ENCODE measurements at places on chromosomes 3 and 15. TPM values are rescaled to one million over a fixed set of nuclear protein-coding genes. Genes with fewer than 3 reads are reported as not detected.

Gene CPNE9
- 12.5 TPM for polyA plus RNA-seq

Gene CAMP
- polyA plus RNA-seq: not detected

Gene TM4SF18
- not detected for polyA plus RNA-seq

Gene AGBL1
- not detected for polyA plus RNA-seq

Gene PRSS50
- polyA plus RNA-seq: not detected

Gene MORC1
- polyA plus RNA-seq: not detected

Gene PCCB
- polyA plus RNA-seq: 24.6 TPM

Gene GCSAM
- not detected for polyA plus RNA-seq

Gene IL16
- polyA plus RNA-seq: 1.5 TPM

Gene ATP8B4
- polyA plus RNA-seq: 0.58 TPM

Gene GP9
- polyA plus RNA-seq: not detected

Gene CCR1
- polyA plus RNA-seq: not detected

Data from Purkinje cell (primary cell).